Stimulated activated CD4-positive, alpha-beta T cell treated with anti-CD3 and anti-CD28 coated beads, TNF-alpha, amount 100 ng/mL, for 1 hour (primary cell): ENCODE measurements at places on chromosomes 13 and 19.

GRCh38 chr19:49573425-49573824 is 6.9 kb downstream of the NOSIP start:
- DNase-seq, result no peak

GRCh38 chr13:32905864-32906180 is 110.4 kb upstream of the KL start:
- no peak for DNase-seq

- DNase-seq, result no peak
Measured at GRCh38 chr13:40139896-40140520, 484.5 kb downstream of the COG6 start.

DNA sequence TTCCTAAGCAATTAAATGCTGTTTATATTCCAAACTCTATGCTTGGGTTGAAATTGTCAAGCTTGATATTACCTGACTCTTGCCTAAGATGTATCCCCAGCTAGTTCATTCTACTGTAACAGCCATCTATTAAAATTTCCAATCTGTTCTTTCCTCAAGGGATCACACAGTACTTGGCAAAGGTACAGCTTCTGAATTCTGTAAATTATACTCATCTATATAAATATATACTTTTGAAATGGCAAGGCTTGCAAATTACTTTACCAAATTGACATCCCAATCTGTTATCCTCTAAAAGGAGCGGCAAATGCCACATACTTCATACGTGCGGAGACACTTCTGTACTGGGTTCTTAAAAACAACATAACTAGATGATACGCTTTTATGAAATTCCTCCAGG is 330.2 kb downstream of the DNAJC15 start:
- no peak for DNase-seq

DNA sequence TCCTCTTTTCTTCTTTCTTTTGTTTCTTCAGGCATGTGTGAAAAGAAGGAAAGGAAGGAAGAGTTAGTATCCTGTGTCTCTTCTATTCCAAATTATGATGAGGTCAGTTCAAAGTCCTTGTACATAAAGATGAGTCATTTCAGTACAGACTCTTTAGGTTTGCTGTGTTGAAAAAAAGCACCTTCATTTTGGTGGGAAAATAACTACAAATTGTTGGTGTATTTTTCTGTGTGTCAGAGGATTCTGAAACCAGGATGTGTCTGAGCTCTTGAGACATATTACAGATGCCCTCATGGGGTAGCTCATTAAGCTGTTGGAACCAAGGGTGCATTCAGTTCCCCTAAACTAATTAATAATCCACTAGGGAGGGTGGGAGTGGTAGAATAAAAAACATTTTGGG is 5.8 kb upstream of the HSPH1 start:
- DNase-seq, result no peak

DNA sequence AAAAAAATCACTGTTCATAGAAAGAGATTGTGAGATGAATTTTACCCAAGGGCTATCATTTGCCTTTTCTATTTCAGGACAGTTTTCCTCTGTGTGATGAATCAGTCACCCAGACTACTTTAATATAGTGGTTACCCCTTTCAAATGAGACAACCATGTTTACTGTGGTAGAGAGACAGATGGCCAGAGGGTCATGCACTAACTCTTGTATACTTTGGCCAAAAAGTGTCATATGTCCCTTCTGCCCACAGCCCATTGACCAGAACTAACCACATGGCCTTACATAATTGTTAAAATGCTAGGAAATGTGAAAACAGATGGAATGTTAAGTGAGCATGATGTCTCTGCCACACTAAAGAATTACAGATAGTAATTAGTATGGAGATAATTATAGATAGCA is 498.7 kb downstream of the DACH1 start:
- DNase-seq, result no peak

GRCh38 chr13:48236528-48237353 is 3.7 kb downstream of the ITM2B start:
- DNase-seq, result no peak
